ENCODE measurements at places on chromosomes 3 and 15.

DNA sequence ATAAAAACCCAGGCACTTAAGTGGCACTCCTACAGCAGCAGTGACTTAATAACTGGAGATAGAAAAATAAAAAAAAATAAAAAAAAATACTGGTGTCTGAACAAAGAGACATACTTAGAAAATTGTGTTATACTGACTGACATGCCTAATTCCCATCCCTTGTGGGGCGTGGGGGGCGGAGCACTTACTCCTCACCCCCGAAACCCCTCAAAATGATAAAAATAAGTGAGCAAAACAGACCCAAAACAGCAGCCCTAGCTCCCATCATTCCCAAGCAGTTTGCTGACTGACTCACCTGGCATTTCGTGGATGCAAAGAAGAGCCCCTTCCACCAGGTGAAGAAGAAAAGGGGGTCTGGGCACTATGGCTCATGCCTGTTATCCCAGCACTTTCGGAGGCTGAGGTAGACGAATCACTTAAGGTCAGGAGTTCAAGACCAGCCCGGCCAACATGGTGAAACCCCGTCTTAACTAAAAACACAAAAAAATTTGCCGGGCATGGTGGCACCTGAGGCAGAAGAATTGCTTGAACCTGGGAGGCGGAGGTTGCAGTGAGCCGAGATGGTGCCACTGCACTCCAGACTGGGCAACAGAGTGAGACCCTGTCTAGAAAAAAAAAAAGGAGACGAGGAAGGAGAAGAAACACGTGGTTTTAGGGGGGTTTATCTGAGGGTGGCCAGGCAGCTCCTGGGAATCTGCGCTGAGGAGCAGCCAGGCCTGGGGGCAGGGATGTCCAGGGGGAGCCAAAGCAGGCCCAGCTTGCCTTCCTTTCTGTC lies 50.8 kb upstream of the BLM start:
- DNase-seq = no peak

- no peak for DNase-seq
Measured at GRCh38 chr3:182323126-182323700, 470.1 kb upstream of the ATP11B start.

- DNase-seq = no peak
Measured at GRCh38 chr15:49115062-49115461, 40.3 kb downstream of the COPS2 start.

- no peak for DNase-seq
Measured at GRCh38 chr3:115381931-115382330, 234.8 kb upstream of the ZBTB20 start.

- no peak for DNase-seq
Measured at GRCh38 chr3:14472471-14473351, 67.4 kb downstream of the GRIP2 start.

- no peak for DNase-seq
Measured at GRCh38 chr3:183819831-183820230, 5.5 kb downstream of the MAP6D1 start.

DNA sequence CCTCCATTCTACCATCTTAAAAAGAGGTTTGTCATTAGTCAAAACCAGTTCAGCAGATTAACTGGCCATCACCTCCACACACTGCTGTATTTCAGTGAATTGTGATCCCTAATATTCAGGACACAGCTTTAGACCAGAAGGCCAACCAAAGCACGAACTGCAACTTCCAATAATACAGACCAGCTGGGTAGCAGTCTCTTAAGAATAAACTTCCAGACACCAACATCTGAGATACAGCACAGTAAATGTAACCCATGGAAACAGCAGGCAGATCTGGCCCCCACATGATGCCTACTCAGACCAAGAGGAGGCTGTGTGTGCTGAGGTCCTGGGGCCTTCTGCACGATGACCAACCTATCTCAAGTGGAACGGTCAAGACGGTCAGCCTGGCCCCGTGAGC lies 34.9 kb downstream of the SPATA12 start:
- DNase-seq = no peak

DNA sequence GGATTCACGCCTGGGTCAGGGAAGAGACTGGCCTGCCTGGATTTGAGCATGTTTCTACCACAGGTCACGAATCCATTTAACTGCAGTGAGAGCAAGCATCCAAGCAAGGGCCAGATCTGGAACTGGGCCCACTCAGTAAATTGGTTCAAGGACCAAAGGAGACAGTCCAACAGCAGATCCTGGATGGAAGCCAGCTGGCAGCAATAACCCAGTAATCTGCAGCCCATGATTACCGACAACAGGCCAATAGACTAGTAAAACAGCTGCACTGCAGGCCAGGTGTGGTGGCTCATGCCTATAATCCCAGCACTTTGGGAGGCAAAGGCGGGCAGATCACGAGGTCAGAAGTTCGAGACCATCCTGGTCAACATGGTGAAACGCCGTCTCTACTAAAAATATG lies 11.8 kb downstream of the SAMD7 start:
- no peak for DNase-seq

DNA sequence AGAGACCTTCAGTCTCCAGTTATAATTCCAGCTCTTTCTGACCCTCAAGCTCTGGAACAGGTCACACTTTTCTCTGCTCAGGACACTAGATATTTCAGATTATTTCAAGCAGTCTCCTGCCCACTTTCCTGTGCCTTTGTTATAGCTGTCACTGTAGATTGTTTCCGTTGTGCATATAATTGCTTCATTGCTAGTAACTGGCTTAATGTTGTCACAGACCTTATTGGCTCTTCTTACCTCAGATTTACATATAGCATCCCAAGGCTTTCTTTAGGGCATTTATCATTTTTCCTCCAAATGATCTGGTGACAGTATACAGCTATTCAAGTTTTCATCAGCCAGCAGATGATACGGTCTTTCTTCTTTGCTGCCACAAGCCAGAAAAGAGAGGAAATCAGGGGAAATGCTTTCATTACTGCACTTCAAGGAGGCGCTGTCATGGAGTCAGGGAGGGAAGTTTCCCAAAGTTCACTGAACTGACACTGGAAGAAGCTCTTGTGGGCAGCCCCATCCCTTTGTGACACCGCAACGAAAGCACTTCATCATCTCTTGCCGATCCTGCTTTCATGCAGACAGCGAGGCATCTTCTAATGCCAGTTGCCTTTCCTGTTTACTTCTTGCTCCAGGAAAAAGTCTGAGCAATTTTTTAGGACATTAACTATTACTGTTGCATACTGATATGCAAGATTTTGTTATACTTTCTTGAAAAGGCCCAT lies 181.9 kb downstream of the CDIN1 start:
- DNase-seq = no peak

DNA sequence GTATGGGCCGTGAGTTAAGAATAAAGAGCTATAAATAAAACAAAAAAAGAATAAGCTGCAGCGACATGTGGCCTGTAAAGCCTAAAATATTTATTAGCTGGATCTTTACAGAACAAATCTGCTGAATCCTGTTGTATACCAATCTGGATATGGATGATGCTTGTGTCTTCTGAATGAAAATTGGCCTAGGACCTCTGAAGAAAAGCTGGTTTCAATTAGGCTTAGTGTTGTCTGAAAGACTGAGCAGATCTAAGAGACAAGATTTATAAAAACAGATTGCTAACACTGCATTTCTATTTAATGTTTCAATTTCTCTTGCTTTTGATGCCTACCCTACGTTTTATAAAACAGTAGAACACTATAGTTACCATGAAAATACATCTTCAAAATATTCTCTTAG lies 57.9 kb downstream of the ST3GAL6 start:
- no peak for DNase-seq

DNA sequence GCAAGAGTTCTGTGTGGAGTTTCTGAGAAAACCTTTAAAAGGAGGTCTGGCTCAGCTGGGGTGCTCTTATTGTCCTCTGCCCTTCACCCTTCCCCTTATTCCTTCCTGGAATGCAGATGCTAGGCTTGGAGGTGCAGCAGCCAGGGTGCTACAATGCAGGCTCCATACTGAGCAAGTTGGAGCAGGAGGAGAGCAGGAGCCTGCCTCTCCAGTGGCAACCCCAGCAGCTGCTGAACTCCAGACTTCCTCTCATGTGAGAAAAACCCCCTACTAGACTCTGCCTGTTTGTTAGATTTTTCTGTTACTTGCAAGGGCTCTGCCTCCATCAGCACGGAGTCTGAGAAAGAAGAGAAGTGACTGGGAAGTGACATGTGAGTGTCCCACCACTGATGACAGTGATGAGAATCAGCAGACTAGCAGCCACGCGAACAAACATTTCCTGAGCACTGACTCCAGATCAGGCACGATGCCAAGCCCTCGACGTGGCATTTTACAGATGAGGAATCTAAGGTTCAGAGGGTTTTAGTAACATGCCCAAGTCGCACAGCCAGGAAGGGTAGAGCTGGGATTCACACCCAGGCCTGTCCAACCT lies 16.1 kb upstream of the RARRES1 start:
- DNase-seq = no peak

- no peak for DNase-seq
Measured at GRCh38 chr15:87268675-87269074, 987.9 kb downstream of the NTRK3 start.

- DNase-seq = no peak
Measured at GRCh38 chr15:85071061-85071460, 89.4 kb downstream of the PDE8A start.

- DNase-seq = no peak
Measured at GRCh38 chr15:48528921-48529320, 116.6 kb downstream of the FBN1 start.

- no peak for DNase-seq
Measured at GRCh38 chr3:25339225-25339624, 88.8 kb upstream of the RARB start.

DNA sequence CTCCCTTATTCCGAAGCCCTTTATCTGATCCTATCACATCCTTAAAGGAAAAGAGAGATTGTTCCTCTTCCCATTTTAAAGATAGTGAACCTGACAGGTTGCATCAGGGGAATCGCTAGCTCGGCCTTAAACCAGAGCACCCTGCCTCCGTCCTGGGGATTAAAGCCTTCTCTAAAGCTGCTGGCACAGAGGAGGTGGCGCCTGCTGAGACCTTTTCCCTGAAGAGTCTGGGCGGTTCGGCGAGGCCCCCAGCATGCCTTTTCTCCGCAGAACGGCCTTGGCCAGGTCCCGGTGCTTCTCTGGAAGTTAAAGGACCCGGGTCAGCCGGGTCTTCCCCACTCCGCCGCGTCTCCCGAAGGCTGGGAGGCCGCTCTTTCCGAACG lies 593 bp downstream of the FAM219B start:
- no peak for DNase-seq

- no peak for DNase-seq
Measured at GRCh38 chr3:155010416-155010815, 69.7 kb upstream of the MME start.

GRCh38 chr15:88624156-88624970 lies 3.2 kb downstream of the AEN start:
- DNase-seq = no peak

DNA sequence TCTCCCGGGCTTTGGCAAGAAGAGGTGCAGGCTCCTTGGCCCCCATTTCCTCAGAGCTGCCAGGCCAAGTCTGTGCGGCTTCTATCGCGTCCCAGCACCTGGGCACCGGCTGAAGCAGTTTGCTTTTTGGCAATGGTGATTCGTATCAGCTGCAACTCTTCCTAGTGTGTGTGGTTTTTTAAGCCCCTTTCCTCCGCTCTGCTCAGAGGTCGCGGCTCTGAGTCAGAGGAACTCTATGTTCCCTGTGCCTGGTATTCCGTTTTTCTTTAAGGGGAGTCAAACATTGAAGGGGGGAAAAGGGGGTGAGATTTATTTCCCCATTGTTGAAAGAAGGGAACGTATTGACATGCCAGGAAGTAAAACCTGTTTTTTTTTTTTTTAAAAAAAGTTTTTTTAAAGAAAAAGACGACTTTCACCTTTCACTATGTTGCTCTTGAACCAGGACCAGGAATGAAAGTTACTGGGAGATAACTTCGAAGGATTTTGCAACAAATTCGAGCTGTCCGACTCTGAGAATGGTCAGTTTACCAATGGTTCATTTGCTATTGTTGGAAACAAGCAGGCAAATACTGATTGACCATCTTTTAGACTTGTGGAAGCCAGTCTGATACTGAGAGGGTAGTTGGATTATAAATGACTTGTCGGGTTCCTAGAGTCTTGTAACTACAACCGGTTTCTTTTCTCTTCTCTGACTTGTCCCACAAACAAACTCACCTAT lies 1.1 kb downstream of the ARMC8 start:
- no peak for DNase-seq

- no peak for DNase-seq
Measured at GRCh38 chr3:143700431-143700975, 147.8 kb downstream of the SLC9A9 start.

- no peak for DNase-seq
Measured at GRCh38 chr3:115248274-115248673, 101.2 kb upstream of the ZBTB20 start.

DNA sequence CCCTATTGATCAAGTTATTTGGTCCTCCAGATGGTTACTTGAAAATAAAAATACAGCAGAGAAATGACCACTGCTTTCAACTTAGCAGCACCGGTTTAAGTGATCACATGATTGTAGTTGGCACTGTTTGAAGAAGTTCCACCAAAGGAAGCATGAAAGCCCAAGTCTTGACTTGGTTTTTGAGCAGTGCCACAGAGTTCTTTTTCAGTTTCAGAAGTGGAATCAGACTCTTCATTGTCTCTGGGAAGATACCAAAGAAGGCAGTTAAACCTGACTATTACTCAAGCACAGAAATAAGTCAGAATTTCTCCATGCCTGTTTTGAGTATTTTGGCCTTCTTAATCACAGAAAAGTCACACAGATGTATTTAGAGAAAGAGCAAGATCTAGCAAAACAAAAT lies 66.7 kb downstream of the BBX start:
- DNase-seq = no peak

GRCh38 chr3:99970198-99970597 lies 144.1 kb downstream of the FILIP1L start:
- DNase-seq = no peak

DNA sequence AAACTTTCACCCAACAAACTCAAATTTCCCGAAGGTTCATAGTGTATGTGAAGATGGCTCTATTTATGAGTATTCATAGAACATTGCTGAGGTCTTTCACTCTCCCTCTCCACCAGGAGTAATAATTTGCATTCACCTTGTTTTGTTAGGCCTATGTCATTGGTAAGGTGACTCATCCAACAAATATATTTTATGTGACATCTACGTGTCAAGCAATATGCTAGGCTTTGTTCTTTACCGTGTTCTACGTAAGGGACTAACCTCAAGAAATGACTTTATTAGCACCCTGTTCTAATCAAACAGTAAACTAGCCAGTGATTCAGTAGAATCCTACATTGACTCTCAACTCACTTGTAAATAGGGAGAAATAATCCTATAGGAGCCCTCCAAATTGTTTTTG lies 334.4 kb downstream of the FGF12 start:
- DNase-seq = no peak

DNA sequence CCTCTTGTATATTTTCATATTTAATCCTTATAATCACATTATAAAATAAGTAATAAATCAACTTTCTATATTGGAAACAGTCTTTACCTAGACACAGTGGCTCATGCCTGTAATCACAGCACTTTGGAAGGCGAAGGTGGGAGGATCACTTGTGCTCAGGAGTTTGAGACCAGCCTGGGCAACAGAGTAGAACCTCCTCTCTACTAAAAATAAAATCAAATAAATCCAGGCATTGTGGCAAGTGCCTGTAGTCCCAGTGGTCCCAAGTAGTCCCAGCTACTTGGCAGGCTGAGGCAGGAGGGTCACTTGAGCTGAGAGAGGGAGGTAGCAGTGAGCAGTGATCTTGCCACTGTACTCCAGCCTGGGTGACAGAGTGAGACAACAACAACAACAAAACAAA lies 975.1 kb downstream of the ROBO1 start:
- no peak for DNase-seq
